Activated CD4-positive, alpha-beta T cell treated with anti-CD3 and anti-CD28 coated beads for 24 hours (primary cell): ENCODE measurements at places on chromosomes 5 and 9.

GRCh38 chr9:79671558-79671957 is 99.8 kb downstream of the TLE4 start:
- DNase-seq = no peak

GRCh38 chr5:67476531-67476930 is 279.9 kb upstream of the CD180 start:
- no peak for DNase-seq

DNA sequence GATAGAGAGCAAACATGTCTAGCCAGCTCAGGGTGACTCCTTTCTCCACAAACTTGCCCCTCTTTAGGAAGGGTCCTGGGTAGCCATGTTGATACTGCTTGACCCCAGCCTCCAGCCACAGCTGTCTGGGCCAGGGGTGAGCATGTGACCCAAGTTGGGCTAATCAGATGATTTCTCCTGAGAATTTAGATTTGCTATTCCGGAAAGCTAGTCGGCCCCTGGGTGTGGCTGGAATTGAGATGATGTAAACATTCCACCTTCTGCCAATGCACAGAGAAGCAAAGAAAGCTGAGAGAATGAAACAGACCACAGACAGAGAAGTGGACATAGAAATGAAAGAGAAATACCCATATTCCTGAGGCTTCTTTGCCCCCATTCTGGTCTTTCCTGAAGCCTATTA is 17.8 kb upstream of the B4GALT1 start:
- DNase-seq = no peak

- no peak for DNase-seq
Observed at GRCh38 chr5:103102234-103102633, 17.7 kb downstream of the GIN1 start.

- no peak for DNase-seq
Observed at GRCh38 chr5:168282120-168282519, 9.3 kb upstream of the WWC1 start.

GRCh38 chr5:55570570-55570969 is 35.8 kb upstream of the PLPP1 start:
- no peak for DNase-seq

DNA sequence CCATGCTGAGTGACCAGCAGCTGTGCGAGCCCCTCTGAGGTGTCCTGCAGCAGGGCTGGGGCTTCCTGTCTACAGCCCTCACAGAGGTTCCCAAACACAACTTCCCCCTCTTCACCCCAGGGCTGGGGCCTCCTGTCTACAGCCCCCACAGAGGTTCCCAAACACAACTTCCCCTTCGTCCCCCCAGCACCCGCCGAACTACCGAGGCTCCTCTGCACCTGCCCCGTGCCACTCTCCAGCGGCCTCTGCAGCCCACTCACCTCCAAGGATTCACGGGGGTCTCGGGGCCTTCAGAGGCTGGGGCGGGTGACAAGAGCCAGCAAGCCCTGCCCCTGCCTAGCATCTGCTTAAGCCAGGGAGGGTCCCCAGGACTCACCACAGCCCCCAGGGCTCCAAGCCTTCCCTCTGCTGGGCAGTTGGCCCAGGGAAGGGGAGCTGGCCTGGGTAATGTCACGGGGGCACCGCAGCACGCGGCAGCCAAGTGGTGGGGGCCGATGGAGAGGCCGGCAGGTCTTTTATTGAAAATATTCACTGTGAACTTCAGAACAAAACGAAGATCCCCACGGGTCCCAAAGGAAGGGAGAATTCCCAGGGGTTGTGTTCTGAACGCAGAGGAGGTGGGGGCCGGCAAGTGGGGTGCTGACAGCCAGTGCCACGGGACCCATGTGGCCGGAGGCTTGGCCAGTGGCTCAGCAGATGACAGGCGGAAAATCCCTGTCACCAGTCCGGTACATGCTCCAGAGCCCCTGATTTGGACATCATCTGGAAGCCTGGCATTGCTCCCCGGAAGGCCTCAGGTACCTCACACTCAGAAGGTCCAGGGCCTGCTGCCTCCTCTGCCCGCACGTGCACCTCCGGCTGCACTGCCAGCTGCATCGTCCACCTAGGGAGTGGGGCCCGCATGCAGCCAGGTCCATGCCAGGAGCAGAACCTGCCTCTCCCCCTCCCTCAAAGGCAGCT is 125.3 kb downstream of the ADAMTS2 start:
- DNase-seq = no peak

GRCh38 chr5:34609951-34610441 is 46.1 kb upstream of the RAI14 start:
- no peak for DNase-seq

DNA sequence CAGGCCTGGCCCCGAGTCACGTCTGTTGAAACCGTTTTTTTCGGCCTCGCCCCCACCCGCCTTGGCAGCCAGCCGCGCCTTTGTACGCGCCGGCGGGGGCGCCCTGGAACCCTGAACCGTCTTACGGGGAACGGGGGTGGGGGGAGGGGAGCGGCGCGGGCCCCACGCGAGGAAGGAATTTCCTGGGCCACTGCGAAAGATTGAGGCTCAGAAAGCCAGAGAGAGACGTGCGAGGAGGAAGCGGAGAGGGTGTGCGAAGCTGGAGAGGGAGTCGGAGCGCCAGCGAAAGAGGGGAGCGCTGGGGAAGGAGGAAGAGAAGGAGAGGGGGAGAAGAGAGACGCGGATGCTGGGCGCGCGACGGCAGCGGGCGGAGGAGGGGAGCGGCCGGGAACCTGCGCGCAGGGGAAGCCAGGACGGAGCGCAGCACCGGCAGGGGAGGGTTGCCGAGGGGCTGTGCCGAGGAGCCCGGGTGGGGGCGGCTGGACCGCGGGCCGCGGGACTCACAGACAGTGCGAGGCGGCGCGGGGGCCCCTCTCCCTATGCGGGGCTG is 4.6 kb upstream of the PRDM12 start:
- no peak for DNase-seq
